Skin of body (tissue), 3 donors: ENCODE measurements at places on chromosomes 3 and 15.

GRCh38 chr3:67710396-67710795 lies 56.0 kb upstream of the SUCLG2 start:
- DNase-seq = no peak

DNA sequence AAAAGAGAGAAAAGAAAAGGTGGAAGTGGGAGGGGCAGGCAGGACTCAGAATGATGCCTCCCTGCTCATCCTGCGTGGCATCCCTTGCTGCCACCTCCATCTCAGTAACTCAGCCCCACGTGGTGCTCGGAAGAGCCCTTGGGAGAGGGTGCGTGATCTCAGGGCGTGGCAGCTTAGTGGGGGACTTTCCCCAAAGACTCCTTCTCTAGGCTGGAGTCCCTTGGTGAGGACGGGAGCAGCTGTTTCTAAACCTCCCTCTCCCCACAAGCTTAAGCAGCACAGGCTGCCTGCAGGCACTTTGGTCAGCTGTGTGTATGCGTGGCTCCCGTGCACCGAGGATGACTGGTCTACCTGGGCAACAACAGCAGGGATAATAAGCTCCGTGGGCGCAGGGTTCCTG lies 7.4 kb upstream of the ANPEP start:
- no peak for DNase-seq

GRCh38 chr15:28930476-28931291 lies 44.9 kb downstream of the APBA2 start:
- no peak for DNase-seq

GRCh38 chr3:186208296-186208989 lies 99.6 kb upstream of the ETV5 start:
- DNase-seq = no peak
